Stimulated activated CD4-positive, alpha-beta T cell treated with anti-CD3 and anti-CD28 coated beads, TNF-alpha, amount 100 ng/mL, for 4 hours (primary cell): ENCODE measurements at places on chromosomes 7 and 10.

- DNase-seq, result no peak
Measured at GRCh38 chr7:31071645-31072029, 19.5 kb downstream of the ADCYAP1R1 start.

- no peak for DNase-seq
Measured at GRCh38 chr7:158946771-158947170, 90.4 kb downstream of the DYNC2I1 start.

DNA sequence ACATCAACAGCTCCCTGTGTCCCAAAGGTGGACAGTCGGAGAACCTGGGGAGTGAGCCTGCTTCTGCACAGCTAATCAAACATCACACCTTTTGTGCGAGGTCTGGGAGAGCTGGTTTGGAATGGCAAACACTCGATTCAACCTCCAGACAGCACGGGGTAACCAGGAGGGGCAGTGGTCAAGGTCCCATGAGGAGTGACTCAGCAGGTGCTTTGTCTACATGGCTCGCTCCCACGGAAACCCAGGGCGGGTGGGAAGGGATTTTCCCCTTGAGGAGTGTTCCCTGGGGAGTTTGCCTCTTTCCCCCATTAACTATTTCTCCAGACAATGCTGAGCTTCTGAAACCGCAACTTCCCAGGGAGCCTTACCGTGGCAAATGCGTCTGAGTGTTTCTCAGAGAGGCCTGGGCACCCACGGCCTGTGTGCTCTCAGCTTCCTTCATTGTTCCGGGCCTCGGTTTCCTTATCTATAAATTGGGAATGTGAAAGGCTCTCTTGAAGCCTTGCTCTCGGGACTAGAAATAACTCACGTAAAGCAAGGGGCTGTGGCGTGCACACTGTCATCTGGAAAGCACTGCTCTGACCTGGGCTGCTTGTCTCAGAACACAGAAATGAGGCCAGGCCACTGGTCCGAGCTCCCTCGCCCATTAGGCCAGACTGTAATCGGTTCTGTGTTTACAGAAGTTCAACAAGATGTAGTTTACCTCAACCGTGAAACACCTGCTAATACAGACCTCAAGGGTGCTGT lies 14.0 kb upstream of the GTPBP4 start:
- DNase-seq, result no peak

GRCh38 chr7:147999962-148000361 lies 590.6 kb upstream of the C7orf33 start:
- DNase-seq, result no peak

- no peak for DNase-seq
Measured at GRCh38 chr7:151936207-151936606, 20.0 kb upstream of the GALNTL5 start.

- no peak for DNase-seq
Measured at GRCh38 chr10:33102071-33102470, 144.0 kb upstream of the ITGB1 start.

GRCh38 chr10:65566906-65567305 lies 1358.9 kb upstream of the LRRTM3 start:
- no peak for DNase-seq

DNA sequence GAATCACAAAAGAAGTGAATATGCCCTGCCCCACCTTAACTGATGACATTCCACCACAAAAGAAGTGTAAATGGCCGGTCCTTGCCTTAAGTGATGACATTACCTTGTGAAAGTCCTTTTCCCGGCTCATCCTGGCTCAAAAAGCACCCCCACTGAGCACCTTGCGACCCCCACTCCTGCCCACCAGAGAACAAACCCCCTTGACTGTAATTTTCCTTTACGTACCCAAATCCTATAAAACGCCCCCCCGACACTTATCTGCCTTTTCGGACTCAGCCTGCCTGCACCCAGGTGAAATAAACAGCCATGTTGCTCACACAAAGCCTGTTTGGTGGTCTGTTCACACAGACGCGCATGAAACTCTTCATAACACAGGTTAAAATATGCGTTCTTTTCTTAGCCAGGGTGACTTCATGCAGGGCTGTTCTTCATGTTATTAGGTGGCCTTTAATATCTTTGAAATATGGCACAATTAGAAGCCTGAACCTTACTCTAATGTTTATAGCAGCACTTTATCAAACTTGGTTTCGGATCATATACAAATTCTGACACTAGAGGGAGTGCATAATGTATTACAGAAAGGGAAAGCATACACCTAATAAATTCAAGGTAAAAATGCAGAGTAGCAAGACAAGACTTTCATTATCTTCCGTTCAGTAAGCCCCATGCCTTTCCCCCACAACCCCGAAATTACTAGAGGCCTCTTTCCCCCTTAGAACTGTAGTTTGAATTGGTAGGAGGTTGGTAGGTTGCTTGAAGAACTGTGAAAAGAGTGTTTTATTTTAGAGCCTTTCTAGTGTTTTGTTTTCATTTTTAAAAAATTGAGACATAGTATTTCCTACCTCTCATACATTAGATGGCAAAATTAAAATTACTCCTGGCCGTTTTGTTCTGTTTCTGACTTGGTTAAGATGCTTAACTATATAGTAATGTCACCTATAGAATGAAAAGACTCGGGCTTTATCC lies 117.9 kb downstream of the NPY start:
- no peak for DNase-seq

DNA sequence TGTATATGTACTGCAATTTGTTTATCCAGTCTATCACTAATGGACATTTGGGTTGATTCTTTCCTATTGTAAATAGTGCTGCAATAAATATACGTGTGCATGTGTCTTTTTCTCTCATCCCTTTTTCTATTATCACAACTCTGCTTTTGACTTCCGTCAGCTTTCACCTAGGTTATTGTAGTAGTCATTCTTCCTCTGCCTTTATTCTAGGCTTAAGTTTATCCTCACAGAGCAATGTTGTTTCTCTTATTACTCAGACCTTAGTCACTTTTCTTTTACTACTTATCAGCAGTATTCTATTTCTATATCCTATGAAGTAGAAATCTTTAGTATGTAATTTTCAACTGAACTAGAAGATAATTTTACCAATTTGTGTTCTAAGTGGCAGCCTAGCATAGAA lies 175.3 kb upstream of the SEMA3E start:
- DNase-seq, result no peak

DNA sequence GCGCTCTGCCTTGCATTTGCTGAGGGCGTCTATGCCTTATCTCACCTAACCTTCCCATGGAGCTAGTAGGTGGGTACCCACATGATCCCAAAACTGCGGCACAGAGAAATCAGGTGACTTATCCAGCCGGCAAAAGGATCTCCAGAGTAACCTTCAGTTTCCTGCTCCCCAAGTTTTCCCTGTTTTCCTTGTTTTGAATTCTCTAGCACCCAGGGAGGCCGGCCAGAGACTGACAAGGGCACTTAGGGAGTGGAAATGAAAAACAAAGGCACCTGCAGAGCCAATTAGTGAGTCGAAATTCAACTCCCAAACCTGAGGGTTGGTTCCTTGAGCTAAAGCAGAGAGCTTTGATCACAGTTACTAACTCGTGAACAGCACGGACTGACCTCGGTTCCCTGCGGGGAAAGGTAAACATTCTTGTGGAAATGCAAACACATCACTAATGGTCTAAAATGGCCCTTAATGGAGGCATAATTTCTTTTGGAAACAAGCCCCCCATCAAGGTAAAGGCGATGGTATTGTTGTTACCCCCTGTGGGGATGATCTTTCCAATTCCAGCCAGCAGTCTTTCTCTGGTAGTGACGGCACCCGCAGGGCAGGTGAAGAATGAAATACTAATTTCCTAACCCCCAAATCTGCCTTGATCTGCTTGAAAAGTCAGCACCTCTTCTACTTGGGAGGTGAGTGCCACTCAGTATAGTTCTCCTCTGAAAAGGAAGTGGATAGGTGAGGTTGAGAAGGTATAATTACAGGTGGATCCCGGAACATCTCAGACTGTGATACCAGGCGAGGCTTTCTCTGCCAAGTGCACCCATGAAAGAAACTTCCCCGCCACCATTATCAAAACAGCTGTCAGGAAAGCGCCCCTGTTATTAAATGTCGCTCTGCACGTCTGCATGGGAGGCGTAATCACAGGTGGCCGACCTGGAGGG lies 365.6 kb upstream of the AUTS2 start:
- DNase-seq, result no peak

DNA sequence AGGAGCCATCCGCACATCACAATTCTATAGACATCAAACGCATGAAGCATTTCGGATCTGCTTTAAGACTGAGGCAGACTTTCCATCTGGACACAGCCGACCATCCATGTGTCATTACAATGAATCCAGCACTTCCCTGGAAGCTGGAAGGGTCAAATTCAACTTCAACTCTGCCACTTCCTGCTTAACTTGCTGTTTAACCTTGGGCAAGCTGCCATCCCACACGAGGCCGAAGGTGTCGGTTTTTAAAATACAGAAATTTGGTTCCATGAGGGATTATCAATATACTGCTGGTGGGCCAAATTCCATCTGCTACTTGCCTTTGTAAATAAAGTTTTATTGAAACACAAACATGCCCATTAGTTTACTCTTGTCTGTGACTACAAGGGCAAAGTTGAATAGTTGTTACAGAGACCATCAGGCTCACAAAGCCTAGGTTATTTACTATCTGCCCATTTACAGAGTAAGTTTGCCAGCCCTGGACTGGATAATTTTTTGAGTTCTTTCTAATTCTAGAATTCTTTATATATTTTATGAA lies 134.6 kb downstream of the FAM204A start:
- no peak for DNase-seq

DNA sequence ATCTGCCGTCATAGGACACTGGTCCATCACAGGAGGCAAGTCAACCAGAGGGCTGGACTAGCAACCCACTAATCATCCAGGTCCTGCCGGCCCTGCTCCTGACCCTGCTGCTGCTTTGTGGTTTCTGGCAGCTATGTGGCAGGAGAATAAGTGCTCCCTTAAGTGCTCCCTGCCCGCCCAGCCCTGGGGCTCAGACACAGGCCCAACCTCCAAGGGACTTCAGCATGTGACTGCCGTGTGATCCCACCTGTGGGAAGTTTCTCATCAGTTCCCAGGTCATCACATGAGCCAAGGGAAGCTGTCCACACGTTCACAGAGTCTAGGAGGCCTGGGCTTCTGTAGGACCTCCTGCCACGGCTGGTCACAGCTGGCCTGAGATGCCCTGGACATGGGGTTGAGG lies 34.2 kb upstream of the ZNF488 start:
- DNase-seq, result no peak

DNA sequence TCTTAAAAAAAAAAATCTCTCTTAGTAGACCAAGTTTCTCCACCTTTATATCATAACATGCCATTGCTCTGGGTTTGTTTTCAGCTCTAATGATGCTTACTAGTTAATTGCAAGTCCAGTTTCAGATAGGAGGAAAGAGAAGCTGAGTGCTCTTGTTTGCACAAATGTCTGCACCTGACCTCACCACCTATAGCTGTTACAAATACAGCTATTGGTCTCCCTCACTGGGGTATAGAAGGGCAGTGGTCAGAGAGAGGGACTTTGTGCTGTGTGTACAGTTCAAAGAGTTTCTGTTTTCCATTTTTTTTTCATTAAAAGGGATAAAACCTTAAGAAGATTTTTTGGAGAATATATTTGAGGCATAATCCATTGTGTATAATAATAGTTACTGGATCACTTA lies 52.7 kb downstream of the TAS2R16 start:
- DNase-seq, result no peak

GRCh38 chr7:4724648-4725013 lies 42.5 kb downstream of the FOXK1 start:
- no peak for DNase-seq

DNA sequence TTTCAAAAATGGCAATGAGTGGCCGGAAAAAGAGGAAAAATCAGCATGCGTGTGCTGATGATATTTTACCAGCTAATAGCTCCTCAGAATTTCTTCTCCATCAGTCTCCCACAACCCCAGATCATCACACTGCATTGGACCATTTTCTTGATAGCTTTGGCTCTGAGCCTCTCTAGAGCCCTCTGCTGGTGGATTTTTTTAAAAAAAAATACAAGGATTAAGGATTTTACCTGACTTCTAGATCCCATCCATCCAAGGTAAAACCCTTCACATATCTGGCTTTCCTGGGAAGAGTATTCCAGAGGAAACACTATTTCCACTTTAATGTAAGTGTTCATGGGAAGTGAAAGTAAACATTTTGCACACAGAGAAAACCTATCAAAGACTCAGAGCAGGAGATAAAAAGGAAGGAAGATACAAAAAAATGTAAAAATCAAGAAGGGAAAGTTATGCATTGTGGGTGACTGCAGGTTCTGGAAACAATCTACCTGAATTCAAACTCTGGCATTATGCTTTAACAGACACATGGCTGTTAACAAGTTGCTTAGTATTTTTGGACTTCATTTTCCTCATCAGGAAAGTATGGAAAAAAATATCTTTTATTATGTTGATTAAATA lies 380.9 kb downstream of the LRRTM3 start:
- no peak for DNase-seq
